ENCODE measurements at places on chromosomes 2 and 18.

DNA sequence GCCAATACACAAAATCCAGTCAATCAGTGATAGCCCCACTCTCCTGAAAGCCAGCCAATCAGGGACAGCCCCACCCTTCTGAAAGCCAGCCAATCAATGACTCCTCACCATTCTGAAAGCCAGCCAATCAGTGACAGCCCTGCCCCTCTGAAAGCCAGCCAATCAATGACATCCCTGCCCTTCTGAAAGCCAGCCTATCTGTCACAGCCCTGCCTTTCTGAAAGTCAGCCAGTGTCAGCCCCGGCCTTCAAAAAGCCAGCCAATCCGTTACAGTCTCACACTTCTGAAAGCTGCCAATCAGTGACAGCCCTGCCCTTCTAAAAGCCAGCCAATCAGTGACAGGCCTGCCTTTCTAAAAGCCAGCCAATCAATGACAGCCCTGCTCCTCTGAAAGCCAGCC, 95.9 kb upstream of the HDAC4 start:
- peak; percentile 6 for DNase-seq

GRCh38 chr2:61420991-61421544, 49.8 kb downstream of the USP34 start:
- no peak for DNase-seq

DNA sequence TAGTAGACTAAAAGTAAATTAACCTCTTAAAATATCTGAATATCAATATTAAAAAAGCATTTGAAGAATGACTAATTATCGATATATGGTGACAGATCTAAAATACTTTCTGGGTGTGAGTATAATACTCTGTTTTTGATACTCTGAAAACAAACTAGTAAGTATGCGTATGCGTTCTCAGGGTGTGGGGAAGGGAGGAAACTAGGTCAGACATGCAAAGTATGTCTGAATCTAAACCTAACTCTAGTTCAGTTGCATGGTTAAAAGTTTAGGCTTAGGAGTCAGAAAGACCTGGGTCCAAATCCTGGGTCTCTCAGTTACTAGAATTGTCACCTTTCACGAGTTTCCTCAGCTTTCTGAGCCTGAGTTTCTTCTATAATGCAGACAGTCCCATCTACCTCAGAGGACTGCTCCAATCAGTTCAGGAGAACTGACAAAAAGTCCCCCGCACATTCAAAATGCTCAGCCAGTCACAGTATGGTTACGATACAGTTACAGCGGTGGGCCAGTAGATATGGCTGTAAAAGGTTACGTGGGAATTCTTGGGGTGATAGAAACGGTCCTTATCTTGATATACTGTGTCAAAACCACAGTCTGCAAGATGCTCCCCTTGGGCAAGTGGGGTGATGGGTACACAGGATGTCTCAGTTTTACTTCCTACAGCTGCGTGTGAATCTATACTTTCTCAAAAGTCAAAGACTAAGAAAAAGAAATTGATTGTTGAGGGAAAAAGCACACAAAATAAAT, 29.2 kb downstream of the UNC50 start:
- DNase-seq = peak; percentile 13

GRCh38 chr2:8578335-8579244, 103.3 kb upstream of the ID2 start:
- no peak for DNase-seq

DNA sequence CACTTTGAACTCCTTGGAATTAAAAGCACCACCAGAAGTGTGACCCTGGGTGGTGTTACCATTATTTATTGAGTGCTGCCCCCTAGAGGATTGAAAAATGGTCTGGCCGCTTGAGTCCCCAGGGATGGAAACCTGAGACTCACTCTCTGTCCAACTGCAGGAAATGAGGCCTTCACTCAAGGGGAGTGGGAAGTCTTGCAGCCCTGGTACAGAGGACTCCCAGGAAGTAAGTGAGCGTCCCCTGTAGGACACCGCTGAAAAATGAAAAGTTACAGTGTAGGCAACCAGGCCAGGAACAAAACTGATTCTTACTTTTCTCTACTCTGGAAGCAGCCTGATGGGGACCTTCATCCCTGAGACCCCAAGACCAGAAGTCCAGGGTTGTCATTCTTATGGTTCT, 2.2 kb upstream of the NRP2 start:
- DNase-seq = no peak

All from CD4-positive, CD25-positive, alpha-beta regulatory T cell (primary cell).